ENCODE measurements at places on chromosomes 5 and 9.

DNA sequence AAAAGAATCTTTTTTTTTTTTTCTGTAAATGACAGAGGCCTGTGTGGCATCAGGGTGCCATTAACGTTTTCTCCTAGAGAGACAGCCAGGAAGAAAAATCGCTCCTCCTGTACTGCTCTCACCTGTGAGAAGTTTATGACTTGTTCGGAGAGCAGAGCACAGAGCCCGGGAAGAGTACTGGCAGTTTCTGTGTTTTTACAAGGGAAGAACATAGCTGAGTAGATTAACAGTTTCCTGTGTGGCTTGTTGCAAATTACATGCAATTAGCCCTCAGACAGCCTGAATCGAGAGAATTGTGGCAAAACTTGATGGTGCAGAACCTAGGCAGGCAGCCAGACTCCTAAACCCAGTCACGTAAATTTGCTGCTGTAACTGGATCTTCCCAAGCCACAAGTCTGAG, 32.1 kb downstream of the PRKACG start:
- no peak for DNase-seq

DNA sequence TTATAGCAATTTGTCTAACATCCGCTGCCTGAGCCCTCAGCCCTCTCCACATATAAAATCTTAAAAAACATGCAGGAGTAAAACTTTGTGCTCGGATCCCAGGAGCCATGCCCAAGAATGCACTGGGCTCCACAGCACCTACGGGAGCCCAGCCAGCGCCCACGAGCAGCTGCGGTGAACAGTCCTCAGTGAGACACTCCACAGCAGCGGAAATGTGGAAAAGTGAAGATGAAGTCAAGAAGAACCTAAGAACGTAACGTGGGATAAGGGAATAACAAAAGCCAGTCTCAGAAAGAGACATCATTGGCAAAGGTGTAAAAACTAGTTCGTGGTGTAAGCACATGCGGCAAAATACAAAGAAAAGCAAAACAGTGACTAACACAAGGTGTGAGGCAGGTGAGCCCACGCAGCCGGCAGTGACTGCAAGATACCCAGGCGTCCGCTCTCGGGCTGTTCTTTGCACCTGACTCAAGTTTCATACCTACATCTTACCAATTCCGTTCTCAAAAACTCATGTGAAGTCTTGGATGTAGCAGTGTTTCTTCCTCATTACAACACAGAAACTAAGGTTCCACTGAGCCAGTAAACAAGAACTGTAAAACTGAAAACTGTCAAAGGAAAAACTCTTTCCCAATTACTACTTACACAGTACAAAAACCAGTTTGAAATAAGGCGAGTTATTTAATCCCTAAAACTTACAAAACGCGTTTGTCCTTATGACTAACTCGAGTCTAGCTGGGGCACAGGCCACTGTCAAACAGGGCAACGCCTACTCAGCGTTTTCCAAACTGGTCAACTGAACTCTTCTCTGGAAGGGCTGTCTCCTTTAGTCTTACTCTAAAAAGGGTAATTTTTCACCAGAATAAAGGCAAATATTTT, 1.7 kb downstream of the CAMSAP1 start:
- no peak for DNase-seq

DNA sequence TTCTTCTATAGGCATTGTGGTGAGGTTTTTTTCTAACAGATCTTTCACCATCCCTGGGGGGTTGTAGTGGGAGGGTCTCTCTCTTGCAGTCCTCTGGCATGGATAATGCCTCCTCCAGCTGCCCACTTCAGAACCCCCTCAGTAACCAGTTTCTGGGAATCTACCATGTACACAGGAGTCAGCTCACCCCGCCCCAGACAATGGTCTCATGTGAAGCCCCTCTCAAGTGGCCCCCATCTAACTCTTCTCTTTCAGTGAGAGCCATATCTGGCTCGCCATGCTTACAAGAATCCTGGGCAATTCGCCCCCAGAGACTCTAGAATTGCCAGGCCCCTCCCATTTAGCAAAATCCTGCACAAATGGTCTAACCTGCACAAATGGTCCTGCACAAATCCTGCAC, 144.4 kb upstream of the FSTL4 start:
- DNase-seq: no peak

DNA sequence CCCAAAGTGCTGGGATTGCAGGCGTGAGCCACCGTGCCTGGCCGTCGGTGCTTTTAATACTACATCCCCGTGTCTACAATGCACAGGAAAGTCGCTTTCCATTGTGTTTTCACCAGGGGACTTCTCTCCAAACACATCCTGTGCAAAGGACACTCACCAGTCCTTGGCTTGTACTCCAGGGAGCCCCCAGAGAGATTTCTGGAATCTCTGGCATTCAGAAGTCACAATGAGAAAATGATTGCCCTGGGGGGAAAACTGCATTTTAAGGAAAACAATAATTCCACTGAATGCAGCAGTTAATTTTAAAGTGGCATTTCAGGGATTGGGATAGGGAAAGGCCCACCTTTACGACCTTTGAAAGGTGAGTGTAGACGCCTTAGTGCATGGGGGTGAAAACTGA, 112.0 kb downstream of the ADAMTS16 start:
- DNase-seq: no peak

- no peak for DNase-seq
These were observed 271.3 kb downstream of the ARHGAP26 start for GRCh38 chr5:143041461-143041860.

DNA sequence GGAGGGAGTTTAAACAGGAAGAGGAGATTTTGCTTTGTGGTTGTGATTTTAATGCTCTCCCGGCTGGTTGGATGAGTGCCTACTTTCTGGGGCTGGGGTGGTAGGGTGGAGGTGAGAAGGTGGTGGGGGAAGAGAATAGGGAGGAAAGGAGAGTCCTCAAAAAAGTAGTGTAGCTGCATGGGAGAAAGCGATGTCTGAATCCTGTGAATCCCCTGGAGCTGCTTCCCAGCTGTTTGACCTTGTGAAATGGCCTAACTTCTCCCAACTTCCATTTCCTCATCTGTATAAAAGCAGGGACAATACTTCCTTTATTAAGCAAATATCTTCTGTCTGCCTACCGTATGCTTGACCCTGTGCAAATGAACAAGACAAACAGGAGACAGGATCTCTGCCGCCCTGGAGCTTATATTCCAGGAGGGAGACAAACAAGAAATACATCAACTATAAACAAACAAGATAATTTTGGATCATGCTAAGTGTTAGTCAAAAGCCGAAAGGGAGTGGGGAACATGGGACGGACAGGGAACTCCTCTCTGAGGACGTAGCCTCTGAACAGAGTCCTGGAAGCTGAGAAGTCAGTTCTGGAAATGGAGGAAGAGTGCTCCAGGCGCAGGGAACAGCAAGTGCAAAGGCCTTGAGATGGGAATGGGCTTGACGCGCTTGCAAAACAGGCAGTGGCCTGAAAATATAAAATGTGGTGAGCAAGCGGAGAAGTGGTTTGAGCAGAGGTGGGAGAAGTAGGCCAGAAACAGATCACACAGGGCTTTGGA, 103.5 kb downstream of the SPRY4 start:
- DNase-seq: no peak

Data from T follicular helper cell (primary cell).